ENCODE measurements at places on chromosomes 2 and 18.

DNA sequence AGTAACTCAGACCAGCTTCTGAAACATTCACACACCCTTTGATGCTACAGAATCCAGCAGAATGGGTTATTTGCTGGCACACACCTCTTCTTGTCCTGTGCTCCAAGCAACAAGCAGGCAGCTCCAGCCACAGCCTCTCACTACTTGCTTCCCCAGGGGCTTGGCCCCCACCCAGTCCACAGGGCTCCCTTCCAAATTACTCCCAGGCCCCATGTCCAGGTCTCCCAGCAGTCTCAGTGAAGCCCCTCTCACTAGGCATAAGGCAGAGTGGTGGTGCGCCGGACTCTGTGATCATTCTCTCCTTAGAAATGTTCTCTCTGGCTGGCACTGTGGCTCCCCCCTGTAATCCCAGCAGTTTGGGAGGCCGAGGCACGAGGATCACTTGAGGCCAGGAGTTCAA is 25.9 kb downstream of the ITM2C start:
- no peak for DNase-seq

DNA sequence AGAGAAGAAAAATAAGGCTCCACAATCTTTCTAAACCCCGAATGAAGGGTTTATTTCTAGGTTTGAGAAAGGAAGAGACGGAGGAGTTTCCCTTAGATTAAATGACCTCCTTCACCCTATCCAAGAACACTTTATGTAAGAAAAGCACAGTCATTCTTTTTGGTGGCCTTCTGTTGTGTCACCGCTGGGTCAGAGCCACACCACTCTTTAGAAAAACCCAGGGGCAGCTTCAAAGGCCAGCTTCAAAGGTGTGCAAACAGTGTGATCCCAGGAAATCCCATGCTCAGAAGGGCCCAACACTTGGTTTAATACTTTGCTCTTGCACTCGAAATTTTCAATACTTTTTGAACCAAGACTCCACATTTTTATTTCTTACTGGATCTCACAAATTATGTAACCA is 7.1 kb downstream of the ST8SIA3 start:
- no peak for DNase-seq

DNA sequence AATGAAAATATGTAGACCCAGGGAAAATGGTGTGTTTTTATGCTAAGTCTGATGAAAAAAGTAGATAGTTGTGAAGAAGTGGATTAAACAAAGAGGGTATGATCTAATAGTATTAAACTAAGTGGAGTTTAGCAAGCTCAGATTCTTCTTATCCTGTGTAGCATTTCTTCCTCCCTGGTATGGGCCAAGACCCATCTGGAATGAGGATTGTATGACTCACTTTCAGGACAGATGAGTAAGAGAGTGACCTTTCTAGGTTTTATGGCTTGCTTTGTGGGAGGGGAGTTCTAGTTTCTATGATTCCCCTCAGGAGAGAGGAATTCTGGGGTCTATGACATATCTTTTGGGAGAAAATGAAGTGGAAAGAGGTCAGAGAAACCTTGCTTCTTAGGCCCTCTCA is 550.1 kb downstream of the SPAG16 start:
- DNase-seq: no peak

GRCh38 chr2:131023758-131024157 is 69.5 kb downstream of the FAM168B start:
- no peak for DNase-seq

DNA sequence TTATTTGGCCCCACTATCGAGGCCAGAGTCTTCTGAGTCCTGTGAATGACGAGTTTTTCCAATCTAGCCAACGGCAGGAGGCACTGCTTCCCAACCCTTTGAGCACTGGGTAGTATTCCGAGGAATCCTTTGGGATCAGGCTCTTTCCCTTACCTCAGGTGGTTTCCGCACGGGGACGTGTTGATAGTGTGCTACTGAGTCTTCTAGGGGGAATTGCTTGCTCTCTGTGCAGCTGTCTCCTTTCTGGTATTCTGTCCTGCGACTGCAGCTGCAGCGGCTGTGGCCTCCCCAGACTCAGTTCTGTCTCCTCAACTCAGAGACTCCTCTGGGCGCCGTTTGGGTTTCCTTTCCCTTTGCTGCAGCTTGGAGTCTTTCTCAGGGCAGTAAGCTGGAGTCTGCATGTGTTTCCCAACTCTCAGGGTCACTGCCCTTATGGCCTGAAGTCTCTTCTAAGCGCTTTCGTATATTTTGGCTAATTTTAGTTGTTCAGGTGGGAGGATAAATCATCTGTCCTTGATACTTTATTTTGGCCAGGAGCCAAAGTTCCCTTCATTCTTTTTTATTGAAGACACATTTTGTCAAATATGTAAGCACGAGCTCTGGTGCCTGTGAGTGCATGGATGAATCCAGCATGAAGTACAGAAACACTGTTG is 118.4 kb downstream of the MAP4K4 start:
- no peak for DNase-seq

- DNase-seq: no peak
Observed at GRCh38 chr2:70019096-70019495, 57.7 kb upstream of the ASPRV1 start.

DNA sequence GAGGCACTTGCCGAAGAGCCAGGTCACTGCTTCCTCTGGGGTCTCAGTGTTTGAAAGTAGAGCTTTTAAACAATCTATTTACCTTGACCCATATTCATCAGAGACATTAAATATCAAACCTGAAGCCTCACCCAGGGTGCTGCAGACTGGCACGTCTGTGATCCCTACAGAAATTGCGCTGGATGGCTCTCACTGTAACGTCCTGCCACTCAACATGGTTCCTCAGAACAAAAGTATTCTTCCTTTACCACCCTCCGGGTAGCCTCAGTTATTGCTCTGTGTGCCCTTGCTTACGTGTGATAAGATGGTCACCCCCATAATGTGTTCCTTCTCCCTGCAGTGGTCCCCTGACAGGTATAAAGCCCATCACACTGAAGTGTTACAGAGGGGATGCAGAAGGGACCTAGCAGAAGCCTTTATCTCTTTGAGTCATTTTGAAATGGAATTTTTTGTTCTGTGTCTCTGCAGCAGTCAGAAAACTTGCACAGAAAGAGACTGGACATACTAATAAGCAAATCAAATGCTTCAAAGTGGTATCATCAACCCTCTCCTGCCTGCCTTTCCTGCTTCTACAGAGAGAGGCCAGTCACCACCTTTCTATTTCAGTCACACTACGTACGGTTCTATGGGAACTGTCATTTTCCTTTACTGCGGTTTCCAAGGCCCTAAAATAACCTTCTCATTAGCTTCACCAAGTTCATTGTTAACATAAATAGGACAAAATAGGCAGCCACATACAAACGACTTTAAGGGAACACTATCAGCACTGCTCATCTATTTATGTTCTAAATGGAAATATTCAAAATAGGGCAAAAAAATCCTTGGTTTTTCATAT is 86.8 kb downstream of the METTL8 start:
- no peak for DNase-seq

DNA sequence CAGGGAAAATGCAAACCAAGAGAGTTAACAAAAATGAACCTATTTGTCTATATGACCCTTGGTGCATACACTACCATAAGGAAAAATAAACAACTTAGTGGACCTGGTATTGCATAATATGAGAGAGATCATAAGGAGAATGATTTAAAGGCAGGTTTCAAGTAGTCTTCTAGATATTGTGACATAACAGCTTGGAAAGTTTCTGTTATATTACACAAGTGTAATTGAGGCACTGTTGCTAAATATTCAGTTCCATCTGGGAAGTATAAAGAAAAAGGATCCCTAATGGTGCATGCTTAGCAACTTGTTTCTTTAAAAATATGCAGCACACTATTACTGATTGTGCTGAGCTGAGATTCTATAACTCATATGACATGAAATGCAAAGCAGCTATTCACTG is 252.2 kb upstream of the SPHKAP start:
- DNase-seq: no peak

GRCh38 chr2:241720560-241720959 is 13.9 kb upstream of the D2HGDH start:
- DNase-seq: no peak

GRCh38 chr2:121010998-121011397 is 274.0 kb downstream of the TFCP2L1 start:
- no peak for DNase-seq

DNA sequence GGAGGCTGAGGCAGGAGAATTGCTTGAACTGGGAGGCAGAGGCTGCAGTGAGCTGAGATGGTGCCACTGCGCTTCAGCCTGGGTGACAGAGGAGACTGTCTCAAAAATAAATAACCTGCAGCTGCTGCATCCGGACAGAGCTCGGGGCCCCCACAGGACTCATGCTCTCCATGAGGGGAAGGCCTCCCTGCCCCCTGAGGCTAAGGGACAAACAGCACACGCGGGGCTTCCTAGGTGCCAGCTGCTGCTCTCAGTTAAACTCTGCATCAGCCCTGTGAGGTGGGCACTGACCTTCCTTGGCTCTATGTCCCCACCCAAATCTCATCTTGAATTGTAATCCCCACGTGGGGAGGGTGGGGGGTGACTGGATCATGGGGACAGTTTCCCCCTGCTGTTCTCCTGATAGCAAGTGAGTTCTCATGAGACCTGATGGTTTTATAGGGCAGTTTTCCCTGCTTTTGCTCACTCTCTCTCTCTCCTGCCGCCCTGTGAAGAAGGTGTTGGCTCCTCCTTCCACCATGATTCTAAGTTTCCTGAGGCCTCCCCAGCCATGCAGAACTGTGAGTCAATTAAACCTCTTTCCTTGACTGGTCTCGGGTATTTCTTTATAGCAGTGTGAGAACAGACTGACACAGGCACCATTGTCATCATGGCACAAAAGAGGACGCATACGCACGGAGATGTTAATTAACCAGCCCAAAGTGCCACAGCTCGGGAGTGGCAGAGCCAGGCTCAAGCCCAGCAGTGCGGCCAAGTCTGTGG is 49.9 kb upstream of the TAF1B start:
- no peak for DNase-seq

DNA sequence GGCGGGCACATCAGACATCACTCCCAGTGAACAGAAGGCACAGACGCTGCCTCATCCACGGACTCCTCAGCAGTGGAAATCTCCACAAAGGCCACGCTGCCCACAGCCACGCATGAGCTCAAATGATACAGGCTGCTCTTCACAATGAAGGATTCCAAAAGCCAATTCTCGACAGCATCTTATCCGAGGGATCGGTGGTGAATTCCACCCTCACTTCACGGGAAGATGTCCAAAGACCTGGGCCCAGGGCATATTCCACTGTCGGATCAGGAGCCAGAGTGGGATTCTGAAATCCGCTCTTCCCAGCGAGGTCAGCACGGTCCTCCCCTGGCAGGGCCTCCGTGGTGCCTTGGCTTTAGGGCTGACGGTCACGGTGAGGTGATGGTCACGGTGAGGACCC is 55.8 kb downstream of the EIPR1 start:
- no peak for DNase-seq

- DNase-seq: no peak
Observed at GRCh38 chr2:129777146-129777545, 202.3 kb upstream of the RAB6C start.

- DNase-seq: no peak
Observed at GRCh38 chr2:85278361-85278760, 49.4 kb downstream of the TGOLN2 start.

GRCh38 chr2:174717273-174717672 is 47.0 kb downstream of the CHRNA1 start:
- peak; percentile 81 for DNase-seq

GRCh38 chr2:32523686-32524085 is 104.2 kb upstream of the TTC27 start:
- no peak for DNase-seq

GRCh38 chr2:22221006-22221405 is 1097.2 kb downstream of the TDRD15 start:
- DNase-seq: no peak

GRCh38 chr18:48801728-48802542 is 148.8 kb downstream of the SMAD7 start:
- DNase-seq: no peak

DNA sequence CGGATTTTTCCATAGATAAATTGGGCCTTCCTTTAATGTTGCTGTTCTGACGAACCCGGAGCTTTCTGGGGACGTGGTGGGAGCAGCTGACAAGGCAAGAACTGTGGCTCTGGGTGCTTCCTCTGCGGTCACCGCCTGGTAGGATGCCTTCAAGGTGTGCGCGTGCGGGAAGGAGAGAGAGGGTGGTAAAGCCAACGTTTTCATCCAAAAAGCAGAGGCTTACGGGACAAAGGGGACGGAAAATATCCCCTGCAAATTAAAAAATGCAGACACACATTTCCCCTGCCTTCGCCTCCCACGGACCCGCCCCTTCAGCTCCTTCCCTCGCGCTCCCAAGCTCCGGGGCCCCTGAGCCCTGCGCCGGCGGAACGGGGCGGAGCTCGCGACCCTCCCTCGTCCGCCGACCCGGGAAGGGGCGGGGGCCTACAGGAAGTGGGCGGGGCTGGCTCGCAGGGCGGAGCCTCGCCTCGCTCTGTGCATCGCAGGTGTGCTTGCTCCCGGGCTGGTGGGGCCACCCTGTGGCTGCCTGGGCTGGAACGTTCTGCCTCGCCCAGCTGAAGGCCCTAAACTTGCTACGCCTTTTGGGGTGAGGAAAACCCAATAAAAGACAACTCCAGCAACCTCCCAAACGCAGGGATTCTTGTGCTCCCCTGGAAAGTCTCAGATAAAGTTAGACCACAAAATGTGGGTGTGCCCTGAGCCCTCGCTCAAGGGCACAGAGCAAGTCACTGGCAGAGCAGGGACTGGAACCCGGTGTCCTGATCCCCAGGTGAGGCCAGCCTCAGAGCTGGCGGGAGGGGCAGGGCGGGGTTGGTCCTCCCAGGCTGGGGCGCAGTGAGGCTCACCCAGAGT is 25.4 kb upstream of the SLC66A3 start:
- peak; percentile 83 for DNase-seq
